ENCODE measurements at places on chromosomes 7 and 10.

DNA sequence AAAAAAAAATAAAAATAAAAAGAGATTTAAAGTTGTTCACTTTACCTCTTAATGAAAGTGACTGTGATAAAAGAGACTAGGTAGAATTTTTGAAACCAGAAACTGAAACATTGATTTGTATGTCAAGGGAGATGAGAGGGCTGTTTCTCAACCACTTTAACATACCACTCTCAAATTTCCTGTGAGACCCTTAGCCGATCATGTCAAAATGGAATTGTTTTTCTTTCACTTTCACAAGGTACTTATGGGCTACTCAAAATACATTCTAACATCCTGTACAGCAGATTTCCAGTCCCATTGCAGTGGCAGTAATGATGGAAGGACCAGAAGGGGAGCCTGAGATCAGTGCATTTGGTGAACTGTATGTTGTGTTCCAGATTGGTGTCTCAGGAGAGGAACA lies 261.2 kb downstream of the PPP1R3A start:
- no peak for DNase-seq

- no peak for DNase-seq
These were observed 97.5 kb downstream of the RPS24 start for GRCh38 chr10:78130966-78131710.

DNA sequence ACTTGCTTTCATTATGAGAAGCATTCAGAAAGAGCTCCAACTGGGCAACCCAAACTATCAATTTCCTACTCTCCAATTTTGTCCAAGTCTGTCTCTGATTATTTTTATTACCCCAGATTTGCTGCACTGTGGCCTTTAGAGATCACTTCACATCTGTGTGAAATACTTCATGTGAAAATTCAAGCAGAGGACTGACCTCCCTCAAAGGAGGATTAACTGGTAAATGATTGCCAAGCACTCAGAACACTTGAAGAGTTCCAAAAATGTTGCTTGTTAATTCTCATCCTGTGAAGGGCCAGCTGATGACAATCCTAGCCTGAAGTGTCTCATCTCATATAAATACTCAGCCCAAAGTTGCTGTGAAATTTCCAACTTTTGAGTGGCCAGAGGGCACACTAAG lies 182.8 kb upstream of the DGKB start:
- no peak for DNase-seq

DNA sequence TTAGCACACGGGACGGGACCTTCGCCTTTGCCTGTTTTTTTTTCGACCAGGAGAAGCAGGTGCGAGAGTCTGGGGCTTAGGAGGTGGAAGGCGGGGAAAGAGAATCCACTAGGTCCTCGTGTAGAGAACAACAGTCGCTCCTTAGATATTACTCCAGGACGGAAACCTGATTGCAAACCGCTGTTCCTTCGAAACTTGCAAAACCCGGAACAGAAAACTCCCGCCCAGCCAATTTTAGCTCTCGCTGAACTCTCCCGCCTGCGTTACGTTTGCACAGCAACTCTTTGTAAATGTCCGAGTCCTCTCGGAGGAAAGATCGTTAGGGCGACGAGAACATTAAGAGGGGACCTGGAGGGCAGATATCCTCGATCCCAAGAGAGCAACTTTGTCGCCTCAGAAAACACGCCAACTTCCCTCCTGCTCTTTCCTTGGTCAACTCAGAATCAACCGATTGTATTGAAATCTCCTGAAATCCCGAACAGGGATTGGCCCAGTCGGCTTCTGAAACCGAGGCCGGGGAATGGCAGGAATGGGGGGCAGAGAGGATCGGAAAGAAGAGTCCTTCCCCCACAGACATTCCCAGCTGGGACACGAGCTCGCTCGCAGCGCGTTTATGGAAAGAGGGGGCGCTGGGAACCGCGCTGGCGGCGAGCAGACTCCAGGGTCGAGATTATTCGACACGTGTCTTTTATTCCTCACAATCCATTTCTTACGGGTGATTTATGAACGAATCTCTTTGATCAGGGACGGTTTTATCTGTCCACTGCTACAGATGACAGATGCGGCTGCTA lies 9.9 kb downstream of the TWIST1 start:
- peak; percentile 11 for DNase-seq

GRCh38 chr10:112774798-112775197 lies 175.2 kb upstream of the TCF7L2 start:
- peak; percentile 15 for DNase-seq

DNA sequence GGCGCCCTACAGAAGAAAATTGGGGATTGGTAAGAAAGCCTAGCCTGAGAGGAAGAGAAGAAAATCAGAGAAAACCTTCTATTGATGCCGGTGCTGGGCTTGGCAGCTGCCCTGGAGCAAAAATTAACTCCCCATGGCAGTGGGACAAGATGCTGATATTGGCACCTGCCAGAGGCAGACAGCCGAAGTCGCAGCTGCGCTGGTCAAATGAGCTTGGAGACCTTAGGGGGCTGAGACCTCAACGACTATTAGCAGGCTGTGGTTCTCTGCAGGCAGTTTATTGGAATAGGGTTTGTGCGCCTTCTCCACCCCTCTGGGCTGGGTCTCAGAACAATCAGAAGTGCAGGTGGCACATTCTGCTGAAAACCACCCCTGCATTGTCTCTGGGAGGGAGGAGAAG lies 213.7 kb downstream of the GFRA1 start:
- no peak for DNase-seq

DNA sequence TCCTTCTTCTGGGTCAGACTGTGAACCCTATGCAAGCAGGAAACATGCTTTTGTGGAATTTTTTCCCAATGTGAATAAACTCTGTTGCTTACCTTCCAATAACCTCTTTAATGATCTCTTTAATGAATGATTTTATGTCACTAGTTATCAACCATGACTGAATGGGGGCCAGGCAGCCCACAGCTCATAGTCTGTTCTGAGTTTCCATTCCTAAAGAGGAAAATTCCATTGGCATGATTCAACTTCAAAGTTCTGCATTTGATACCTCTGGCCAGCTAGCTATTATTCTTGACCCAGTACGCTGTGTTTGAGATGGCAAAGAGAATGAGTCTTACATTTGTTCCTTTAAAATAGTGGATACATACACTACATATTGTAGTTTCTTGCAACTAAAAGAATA lies 867.8 kb upstream of the CELF2 start:
- no peak for DNase-seq

DNA sequence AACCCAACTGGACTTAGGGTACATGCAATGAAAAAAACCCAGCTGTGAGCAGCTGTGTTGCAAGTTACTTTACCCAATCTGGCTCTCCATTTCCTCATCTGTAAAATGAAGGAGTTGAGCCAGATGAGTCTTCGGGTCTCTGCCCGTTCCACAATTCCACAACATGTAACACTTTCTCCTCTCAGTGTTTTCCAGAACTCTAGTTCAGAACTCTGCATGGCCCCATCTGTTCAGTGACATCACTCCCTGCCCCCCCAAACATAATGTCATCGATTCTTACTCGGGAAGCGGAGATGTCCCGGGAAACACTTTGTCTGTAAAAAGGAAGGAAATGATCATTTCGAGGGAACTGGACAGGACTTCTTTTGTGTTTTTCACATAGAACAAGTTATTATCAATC lies 2.5 kb downstream of the SH3PXD2A start:
- no peak for DNase-seq

GRCh38 chr7:118580743-118581382 lies 356.4 kb downstream of the ANKRD7 start:
- no peak for DNase-seq

- no peak for DNase-seq
These were observed 92.8 kb upstream of the PARD3 start for GRCh38 chr10:34907743-34908430.

DNA sequence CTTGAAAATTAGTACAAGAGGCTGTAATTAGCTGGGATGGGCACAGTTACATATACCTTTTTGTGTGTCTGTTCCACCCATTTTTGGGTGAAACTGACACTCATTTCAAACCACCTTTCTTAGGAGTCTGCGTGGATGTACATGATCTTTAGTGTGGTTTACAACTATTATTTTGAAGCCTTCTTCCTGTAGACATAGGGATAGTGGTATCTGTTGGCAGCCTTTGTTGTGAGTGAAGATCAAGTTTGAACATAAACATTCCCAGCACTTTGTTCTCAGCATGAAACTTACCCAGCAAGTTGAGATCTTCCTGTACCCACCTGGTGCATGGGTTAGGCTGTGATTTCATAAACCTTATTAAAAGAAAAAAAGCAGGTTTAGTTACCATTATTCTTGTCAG lies 2.0 kb downstream of the BAG3 start:
- no peak for DNase-seq

DNA sequence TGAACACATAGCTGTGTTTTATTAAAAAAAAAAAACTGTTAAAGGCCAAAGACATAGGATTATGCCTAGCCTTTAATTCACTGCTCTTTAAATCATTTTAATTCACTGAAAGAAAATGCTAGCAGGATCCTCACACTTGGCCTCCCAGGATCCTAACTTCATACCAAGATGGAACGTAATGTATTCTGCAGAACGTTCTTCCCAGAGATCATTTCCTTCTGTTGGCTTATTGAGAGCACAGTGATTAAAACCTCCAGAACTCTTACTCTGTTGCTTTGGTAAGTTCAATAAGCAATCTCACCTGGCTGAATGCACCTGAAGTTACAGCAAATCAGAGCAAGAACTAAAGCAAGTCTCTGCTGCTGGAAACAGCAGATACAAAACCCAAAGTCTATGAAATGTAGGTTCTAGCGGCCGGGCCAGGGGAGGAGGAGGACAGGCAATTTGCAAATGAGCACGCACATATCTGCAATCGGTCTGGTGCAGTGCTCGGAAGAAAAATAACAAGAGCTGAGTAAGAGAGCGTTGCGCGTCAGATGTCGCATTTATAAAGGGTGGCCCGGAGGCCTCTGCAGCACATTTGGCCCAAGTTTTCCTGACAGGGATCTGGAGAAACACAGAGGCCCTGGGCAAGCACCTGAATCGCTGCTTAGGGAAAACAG lies 193.9 kb downstream of the FAM107B start:
- DNase-seq = no peak

DNA sequence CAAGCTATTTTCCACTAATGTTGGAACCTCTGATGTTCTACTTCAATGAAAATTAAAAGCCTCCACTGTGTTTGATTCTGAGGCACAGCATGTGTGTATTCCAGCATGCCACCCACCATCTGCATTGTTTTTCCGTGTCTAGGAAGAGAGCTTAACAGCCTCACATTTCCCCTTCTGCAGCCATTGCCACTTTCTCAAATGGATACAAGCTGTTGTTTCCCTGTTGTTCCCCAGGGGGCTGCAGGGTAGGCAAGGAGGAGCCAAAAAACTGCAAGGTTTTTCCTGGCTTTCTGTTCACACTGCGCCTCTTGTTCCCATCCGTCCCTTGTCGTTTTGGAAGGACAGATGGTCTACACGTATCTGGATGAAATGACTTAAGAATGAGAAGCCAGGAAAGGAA lies 72.3 kb upstream of the DNAJB12 start:
- DNase-seq = no peak

DNA sequence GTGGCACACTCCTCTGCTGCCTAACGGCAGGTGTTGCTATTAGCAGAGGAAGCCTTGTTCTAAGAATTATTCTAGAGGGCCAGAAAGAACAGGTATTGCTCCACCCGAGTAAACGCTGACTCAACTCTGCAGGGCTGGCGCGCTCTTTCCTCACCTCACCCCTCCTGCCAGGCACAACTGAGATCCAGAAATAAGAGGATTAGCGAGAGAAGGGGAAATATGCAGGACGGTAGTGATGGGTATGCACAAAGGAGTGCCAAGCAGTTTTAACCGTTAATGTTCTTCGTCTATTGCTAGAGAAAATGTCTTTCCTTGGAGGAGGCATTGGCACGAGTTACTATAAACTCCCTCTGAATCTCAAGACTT lies 369 bp upstream of the SCIN start:
- no peak for DNase-seq

DNA sequence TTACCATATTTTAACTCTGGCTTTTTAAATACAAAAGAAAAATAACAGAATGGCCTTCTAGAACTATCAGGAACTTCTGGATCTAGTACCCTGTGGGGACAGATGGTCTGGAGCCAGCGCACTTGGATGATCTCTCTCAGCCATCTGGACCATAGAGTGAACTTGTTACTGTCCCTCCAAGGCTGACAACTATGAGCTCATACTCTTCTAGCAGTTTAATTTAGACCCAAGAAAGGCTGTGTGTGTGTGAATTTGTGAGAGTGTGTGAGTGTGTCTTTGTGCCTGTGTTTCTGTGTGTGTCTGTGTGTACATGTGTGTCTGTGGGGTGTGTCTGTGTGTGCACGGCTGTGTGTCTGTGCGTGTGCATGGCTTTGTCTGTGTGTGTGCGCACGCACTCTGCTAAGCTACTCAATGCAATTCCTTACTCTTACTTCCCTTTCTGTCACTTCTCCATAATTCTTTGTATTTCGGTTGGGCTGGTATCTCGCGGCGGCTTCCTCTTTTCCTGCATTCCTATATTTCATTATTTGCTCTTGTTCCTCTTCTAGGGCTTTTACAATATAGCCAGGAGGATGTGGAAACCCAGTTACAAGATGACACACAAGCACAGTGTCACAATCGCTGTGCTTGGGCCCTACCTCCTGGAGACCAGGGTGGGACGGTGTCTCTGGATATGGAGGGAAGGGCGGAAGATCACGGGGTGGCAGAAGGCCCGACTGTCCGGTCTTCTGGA lies 51.9 kb downstream of the IKZF1 start:
- no peak for DNase-seq

GRCh38 chr7:116534790-116535189 lies 10.0 kb downstream of the CAV1 start:
- DNase-seq = no peak

Measured in midbrain (tissue), 1 donor.